ENCODE measurements at places on chromosomes 6 and 20.

GRCh38 chr20:63831993-63832686 is 1.1 kb upstream of the ZBTB46 start:
- DNase-seq, result no peak

GRCh38 chr6:37882724-37883413 is 63.3 kb downstream of the ZFAND3 start:
- DNase-seq, result peak; percentile 60

DNA sequence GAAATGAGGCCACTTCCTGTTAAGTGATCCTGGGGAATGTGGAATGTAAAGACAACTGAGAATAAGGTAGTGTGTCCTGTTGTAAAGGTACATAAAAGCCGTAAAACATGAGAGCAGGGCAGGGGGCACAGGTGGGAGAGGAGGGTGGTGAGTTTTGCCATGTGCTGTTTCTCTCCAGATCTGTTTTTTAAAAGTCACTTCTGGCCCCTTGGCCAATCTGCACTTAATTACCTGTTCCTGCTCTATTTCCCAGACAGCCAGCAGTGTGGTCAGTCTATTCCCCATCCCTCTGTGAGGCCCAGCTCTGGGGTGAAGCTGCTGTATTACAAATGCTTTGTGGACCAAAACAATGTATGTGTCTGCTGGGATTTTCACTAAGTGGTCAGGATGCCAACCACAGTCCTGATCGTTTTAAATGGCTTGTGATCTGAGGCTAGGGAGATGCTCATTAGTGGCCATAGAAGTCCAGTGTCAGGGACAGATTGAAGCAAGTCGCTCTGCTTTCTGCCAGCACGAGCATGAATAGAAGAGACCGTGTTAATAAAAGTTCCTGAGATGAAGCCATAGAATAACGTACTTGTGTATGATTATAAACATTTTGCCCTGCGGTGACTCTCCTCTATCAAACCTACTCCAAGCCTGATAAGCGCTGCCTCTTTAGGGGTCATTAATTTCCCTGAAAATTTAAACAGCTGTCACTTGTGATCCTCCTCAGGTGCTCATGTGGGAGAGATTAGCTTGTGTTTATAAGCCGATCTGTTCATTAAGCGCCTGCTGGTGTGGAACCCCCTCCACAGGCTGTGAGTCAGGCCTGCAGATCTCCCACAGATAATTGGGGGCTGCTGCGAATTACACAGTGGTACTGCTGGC is 111.8 kb upstream of the CENPW start:
- no peak for DNase-seq

- no peak for DNase-seq
These were observed 522.5 kb downstream of the CD83 start for GRCh38 chr6:14639983-14640599.

- no peak for DNase-seq
These were observed 50.1 kb downstream of the CTCFL start for GRCh38 chr20:57474816-57475215.

DNA sequence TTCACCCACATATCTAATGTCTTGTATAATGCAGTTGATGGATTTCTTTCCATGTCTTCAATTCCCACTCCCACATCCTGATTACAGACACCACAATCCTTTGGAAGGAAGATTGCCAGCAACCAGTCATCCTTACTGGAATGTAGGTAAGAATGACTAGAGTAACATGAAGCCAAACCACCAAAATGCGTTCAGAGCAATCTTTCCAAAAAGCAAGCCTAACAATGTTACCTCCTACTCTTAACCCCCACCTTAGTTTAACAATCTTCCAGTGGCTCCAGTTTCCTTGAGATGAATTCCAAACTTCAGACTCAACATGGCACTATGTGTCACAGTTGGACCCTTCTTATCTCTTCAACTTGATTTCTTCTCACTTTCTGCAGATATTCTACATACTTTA is 685.6 kb downstream of the DOK5 start:
- DNase-seq, result peak; percentile 92
